ENCODE measurements at places on chromosomes 2 and 18. TPM values are rescaled to one million over a fixed set of nuclear protein-coding genes. Genes with fewer than 3 reads are reported as not detected.

RBM43 gene
- 2.6 TPM for total RNA-seq

CFAP210 gene
- total RNA-seq: not detected

FAM98A gene
- total RNA-seq: 36.6 TPM

DNAH7 gene
- 1.8 TPM for total RNA-seq

SGPP2 gene
- not detected for total RNA-seq

ACMSD gene
- total RNA-seq: not detected

C1QL2 gene
- not detected for total RNA-seq

MIB1 gene
- 28.5 TPM for total RNA-seq
